GM03348 (cell line): ENCODE measurements at places on chromosomes 7 and 10.

- peak; percentile 39 for DNase-seq
Observed at GRCh38 chr7:69932034-69932628, 333.9 kb downstream of the AUTS2 start.

DNA sequence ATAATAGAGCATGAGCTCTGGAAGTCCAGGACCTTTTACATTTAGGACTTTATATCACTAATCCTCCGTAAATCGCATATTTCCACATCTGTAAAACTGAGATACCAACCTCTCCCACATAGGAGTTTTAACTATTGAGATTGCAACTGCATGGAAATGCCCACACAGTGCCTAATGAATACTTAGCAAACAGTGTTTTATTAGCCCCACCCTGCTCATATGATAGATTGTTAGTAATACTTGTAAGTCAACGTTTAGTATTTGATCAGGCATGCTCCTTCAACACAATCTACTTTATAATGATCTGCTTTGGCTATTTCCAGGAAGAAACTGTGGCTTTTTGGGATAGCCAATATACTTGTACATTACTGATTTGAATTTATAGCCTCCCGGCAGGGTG lies 8.5 kb downstream of the PDZD8 start:
- DNase-seq = no peak

DNA sequence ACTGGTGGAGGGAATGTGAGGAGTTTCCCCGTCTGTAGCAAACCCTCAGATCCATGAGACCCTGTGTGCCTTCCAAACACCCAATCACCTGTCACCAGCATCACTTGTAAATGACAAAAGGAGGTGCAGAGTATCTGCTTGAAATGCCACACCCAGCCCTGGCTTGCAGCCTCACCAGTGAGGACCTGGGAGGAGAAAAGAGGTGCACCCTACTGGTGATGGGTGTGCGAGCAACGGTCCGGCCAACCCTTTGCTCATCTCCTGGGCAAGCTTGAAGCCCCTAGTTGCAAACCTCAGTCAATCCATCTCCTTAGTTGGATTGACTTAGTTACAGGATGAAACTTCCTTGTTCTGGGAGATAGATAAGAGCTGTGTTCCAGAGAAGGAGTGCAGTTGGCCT lies 62.4 kb upstream of the WAPL start:
- no peak for DNase-seq

GRCh38 chr10:88623835-88624234 lies 37.3 kb downstream of the LIPJ start:
- no peak for DNase-seq

DNA sequence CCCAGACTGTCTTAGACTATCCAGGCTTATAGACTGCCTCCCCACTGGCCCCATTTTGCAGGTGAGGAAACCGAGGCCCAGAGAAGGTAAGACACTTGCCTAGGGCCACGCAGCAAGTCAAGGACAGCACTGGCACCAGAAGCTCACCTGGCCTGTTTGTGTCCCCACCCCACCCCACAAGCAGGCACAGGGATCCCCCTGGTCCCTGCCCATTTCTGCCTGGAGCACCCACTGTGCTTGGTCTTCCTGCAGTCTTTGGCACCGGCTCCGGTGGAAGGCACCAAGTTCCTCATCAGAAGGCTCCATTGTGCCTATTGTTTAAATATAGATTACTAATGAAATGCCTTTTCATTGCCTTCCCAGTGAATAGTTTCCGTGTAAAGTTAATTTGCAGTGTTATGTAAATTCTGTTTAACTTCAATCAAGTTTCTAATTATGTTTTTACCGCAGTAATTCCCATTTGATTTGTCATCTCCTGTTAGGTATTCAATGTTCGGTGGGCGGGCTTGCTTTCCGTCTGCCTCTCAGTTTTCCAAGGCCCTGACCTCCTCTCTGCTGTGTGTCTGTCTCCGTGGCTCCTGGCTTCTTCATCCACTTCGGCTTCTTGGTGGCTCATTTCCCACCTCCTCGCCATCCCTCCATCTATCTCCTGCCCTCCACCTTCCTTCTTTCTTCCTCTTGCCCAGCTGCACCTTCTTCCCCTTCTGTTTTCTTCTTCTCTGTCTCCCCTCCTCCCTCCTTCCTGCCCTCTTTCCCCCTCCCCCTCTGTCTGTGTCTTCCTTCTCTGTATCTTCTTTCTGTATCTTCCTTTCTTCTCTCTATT lies 75.8 kb downstream of the ZMIZ1 start:
- DNase-seq = peak; percentile 43

- no peak for DNase-seq
Observed at GRCh38 chr10:52677086-52677485, 95.5 kb downstream of the MBL2 start.

GRCh38 chr10:75657351-75657750 lies 225.9 kb downstream of the LRMDA start:
- no peak for DNase-seq

GRCh38 chr10:112374724-112375541 lies 1.0 kb downstream of the ACSL5 start:
- DNase-seq = no peak

DNA sequence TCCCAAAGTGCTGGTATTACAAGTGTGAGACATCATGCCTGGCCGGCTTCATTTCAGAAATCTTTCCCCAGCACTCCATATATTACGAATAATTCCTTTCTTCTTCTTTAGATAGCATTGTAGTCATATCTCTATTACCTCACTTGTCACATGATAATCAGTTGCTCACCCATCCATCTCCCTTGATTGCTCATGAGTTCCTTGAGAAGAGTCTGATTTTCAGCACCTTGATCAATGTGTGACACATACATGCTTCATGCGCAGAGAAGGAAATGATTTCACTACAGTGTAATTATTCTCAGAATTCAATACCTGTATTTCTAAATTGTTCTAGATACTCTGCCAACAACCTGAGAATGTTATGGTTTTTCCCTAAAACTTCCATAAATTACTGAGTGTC lies 26.7 kb upstream of the GGCT start:
- no peak for DNase-seq

DNA sequence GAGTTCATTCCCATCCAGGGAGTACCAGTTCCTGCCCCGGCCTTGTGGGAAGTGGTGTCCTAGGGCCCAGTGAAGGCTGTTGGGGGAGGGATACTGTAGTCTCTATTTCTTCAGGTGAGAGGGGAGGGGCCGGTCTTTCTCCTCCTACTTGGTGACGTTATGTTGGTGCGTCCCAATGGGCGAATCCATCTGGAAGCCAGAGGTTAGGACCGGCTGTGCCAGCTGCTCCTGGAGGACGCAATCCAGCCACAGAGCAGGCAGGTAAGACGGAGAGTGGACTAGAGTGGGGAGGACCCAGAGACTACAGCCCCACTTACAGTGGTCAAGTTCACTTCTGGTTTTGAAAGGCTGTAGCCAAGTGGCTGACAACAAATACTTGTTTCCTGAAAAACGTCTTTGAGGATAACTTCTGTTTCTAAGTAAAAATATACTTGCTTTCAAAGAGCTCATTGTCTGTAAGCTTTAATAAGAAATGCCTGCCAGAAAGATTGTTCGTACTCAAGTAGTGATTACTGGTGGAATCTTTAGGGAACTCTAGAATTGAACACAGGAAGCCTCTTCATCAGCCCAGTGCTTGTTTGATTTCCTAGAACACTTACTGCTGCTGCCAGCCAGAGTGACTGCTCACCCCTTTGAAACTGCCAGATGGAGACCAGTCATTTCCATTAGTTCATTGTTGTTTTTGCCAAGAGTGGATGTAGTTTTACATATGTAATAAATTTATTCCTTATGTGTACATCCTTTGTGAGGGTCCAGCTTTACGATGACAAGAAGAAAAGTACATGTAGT lies 25.4 kb downstream of the RBM33 start:
- peak; percentile 45 for DNase-seq

DNA sequence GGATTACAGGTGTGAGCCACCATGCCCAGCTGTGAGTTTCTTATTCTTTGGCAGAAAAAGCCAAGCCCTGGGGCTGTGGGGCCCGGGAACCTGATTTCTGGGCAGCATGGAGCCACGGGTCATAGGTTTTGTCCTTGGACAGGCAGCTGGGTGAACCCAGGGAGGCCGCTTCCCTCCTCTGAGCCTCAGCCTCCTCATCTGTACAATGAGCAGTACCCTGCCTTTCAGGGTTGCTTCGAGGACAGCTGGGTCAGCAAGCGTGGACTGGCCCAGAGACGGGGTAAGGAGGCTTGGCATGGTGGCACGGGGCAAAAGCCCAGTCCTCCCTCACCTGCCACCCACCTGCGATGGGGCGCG lies 84.1 kb upstream of the GNA12 start:
- no peak for DNase-seq

GRCh38 chr10:70916241-70916640 lies 27.9 kb upstream of the PCBD1 start:
- DNase-seq = no peak

- DNase-seq = no peak
Observed at GRCh38 chr7:33217595-33217994, 88.2 kb downstream of the BBS9 start.

- DNase-seq = no peak
Observed at GRCh38 chr10:28774051-28774995, 97.0 kb downstream of the BAMBI start.

DNA sequence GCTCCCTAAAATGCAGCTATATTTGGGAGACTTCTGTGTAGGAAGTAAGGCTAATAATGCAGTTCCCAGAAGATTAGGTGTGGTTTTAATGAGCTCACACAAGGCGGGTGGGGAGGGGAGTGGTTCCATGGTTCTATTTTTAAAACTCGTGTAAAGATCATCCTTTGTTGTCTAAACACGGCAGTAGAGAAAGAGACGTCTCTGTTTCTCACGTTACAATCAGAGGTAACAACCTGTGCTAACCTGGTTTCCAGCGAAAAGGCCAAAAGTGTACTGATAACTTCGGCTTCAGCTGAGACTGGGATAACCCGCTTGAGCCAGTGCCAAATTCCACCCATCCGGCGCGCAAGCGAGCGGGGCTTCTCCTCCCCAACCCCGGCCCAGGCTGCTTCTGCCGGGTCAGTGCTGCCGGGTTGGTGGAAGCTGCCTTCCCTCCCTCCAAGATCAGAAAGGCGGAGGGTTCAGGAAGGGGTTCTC lies 2.5 kb upstream of the MAP3K8 start:
- DNase-seq = peak; percentile 27

DNA sequence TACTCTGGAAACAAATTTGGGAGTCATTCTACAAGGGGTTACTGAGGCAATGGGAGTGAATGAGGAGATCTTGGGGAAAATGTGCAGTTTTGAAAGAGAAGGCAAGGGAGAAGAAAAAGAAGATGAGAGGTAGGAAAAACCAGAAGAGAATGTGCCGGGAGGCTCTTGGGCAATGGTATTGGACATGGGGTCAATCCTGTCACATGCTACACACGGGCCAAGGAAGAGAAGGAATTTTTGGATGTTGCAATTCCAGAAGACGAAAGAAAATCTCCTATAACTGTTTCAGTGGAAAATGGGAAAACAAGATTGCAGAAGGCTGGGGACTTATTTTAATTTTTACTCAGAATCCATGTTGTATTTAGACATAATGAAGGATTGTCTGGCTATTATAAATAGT lies 615.0 kb downstream of the PHTF2 start:
- no peak for DNase-seq

DNA sequence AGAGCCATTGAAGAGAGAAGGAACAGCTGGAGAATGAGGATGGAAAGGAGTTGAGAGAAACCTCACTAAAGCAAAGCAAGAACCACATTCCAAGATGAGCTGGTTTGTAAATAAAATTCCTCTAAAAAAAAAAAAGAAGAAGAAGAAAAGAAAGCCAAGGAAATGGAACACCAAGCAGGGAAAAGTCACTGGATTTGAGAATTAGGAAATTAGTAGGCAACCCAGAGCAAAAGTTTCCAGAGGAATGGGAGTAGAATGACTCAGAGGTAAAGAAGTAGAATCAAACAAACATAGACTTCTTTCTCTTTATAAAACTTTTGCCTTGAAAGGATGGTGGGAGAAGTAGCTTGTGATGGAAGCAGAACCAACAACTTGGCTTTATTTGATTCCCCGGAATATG lies 3.9 kb downstream of the CH25H start:
- DNase-seq = peak; percentile 22

DNA sequence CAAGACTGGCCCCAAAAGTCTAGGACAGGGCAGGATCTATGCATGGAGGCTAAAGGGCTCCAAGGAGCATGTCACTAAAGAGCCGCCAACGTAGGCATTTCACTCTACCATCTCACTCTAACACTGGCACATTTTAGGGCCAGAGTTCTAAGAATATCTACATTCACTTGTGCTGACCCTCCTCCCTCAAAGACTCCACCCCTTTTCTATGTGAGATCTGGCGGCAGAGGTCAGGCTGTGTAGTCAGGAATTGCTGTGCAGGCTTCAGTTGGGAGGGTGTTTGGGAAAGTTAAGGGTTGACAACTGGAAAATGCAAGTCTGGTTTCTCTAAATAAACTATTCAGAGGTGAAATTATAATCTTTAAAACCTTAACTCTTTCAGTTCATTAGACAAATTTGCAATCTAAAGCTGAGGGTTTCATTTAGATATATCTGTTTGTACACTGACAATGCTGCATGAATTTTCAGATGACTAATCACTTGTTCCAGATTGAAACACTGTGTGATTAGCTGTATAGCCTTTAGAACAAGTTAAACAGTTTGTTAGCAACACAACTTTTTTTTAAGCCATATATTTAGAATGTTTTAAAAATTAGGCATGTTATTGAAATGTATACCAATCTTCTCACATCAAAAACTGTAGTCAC lies 18.2 kb downstream of the LMOD2 start:
- DNase-seq = no peak

GRCh38 chr7:129188892-129189660 lies 643 bp downstream of the SMO start:
- DNase-seq = peak; percentile 59

DNA sequence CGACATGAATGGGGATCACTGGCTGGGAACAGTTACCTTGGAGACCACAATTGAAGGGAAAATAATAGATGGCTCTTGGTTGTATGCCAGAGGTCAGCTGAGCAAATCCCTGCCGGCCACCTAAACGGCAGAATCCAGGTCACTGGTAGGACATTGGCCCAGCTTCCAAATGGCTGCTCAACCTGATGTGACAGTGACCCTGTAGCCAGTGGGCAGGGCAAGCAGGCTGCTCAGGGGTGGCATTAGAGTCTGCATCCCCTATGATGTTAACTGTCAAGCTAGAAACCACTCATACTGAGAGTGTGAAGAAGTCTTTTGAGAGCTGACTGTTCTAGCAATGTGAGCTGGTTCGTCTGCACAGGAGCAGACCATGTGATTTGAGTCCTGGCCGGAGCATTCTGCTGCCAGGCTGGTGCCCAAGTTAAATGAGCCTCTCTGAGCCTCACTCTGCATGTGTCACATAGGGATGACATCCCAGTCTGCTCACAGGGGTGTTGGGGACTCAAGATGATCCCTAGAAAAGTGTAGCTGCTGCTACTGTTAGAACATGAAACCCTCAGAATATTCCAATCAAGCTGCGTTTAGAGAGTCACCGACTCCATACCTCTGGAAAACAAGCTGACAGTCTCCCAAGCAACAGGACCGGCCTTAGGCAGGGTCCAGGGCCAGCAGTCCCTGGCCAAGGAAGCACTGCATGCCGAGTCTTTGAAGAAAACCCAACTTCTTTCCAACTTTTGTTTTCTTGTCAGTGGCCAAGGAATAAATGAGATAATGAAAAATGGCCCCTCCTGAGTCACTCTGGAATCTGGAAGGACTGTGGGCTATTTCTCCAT lies 69.7 kb downstream of the VWA2 start:
- DNase-seq = peak; percentile 64
